Stimulated activated CD4-positive, alpha-beta T cell treated with anti-CD3 and anti-CD28 coated beads, Interleukin-15, amount 100 ng/mL, for 48 hours (primary cell): ENCODE measurements at places on chromosomes 16 and 17.

GRCh38 chr17:44241106-44241624 lies 21.7 kb upstream of the UBTF start:
- DNase-seq = no peak

GRCh38 chr16:25012525-25012991 lies 2.6 kb downstream of the ARHGAP17 start:
- no peak for DNase-seq

GRCh38 chr17:62665599-62665998 lies 38.1 kb downstream of the MRC2 start:
- DNase-seq = no peak

GRCh38 chr17:44229090-44229489 lies 9.6 kb upstream of the UBTF start:
- no peak for DNase-seq

DNA sequence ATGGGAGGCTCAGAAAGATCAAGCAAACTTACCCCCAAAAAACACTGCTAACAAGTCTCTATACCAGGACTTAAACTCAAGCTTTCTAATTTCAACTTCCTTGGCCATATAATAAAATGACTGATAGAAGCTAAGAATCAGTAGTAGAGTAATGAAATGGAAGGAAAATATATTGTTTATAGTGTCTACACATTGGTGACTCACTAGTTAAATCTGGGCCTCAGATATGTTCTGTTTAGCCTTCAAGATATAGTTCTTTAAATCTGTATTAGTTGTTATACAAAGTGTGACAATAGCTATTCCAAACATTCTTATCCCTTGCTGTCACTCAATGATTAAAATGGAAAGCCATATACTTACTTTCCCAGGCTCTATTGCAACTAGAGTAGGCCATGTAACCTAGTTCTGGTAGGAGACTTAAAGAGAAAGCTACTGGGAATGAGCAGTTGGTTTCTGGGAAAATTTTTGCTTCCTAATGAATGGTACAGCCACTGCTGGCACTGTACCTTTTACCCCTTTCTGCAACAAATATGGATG lies 18.3 kb downstream of the SSH2 start:
- DNase-seq = no peak

- no peak for DNase-seq
Observed at GRCh38 chr17:61942085-61942484, 14.3 kb upstream of the INTS2 start.

- no peak for DNase-seq
Observed at GRCh38 chr17:38904892-38905291, 20.5 kb upstream of the LASP1NB start.

DNA sequence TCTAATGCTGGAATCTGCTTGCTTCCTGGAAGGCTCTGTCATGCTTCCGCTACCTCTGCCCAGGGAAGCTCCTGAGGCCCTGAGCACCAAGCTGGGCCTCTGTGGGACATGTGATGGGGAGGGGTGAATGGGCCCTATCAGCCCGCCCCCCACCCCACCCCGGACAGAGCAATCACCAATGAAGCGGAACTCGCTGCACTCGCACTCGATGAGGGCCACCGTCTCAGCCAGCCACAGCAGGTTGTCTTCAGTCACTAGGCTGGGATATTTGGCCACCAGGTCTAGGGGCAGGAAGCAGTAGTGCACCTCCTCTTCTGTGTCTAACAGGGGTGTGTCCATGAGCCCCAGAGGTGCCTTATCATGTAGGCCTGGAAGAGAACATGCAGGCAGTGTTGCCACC lies 23.6 kb downstream of the KCTD19 start:
- DNase-seq = no peak

- no peak for DNase-seq
Observed at GRCh38 chr16:69318177-69318910, 7.2 kb downstream of the VPS4A start.

DNA sequence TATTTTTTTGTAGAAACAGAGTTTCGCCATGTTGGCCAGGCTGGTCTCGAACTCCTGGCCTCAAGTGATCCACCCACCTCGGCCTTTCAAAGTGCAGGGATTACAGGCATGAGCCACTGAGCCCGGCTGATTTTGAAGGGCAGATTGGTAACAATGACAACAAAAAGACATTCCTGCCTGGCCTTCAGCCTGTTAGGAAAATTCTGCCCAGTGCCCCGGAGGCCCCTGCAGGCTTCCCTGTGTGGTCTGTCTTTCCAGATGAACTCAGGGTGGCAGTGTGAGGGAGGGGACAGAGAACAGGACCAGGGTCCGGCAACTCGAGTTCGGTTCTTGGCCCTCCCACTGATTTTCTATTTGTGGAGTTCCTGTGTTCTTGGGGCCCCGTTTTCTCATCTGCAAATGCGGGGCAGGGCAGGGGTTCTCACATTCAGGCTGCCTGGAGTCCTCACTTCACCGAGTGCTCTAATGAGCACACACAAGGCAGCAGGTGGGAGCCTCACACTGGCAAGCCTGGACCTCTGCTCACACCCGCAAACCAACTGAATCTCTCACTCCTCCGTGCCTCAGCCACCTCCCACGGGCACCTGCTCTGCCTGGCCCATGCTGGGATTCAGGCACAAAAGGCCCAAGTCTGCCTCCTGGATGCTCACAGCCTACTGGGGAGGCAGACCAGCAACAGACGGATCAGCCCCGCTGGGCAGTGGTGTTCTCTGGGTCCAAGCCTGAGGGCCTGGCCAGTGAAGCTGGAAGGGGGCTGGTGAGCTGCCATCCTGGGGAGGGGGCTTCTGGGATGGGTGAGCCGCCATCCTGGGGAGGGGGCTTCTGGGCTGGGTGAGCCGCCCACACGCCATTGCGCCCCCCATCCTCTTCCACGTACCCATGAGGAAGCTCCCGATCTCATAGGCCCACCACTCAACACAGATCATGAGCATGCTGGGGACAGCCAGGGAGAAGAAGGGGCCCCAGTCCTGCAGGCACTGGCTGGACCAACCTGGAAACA lies 10.3 kb downstream of the SLC47A2 start:
- no peak for DNase-seq

DNA sequence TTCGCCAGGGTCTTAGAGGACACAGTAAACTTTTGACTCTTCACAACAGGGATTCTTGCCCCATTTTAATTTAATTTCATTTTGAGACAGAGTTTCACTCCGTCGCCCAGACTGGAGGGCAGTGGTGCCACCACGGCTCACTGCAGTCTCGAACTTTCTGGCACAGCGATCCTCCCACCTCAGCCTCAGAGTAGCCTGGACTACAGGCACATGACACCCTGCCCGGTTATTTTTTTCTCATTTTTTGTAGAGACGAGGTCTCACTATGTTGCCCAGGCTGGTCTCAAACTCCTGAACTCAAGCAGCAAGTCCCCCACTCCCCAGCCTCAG lies 329 bp upstream of the NLE1 start:
- no peak for DNase-seq

- DNase-seq = no peak
Observed at GRCh38 chr17:1434150-1434549, 21.9 kb downstream of the CRK start.

DNA sequence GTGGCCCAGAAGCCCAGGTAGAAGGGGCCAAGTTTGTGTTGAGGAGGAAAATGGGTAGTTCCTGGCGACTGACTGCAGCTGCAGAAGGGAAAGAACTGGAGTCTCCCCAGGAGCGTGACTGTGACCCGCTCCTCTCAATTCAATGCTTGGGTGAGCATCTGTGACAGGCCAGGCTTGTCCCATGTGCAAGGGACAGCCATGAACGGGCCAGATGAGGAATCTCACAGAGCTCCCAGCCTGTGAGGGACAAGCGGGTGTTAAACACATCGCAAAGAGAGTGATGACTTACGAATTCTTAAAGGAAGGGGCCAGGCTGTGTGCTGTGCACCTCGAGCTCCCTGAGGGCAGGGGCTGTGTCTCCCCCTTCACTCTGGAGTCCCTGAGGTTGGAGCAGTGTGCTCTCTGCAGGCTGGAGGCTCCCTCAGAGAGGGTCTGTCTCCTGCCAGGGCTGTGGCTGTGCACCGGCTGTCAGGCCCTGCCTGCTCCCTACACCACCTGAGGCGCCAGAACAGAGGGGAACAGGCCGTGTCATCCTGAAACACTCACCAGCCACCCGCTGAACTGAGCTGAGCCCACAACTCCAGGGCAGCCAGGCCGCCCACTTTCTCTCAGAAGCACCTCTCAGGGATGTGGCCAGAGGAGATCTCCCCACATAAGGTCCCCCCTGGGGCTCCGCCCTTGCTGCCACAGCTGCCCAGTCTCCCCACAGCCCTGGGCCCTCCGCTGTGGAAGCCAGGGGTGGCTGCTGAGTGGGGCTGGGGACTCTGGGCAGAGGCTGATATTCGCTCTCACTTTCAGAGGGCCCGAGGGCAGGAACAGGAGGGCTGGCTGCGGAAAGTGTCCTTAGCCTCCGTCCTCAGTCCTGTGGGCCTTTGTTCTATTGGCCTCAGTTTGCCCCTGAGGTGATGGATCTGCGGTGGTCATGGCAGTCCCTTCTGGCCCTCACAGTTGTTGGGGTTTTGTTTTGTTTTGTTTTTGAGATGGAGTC lies 25.7 kb upstream of the NXPH3 start:
- DNase-seq = no peak

- no peak for DNase-seq
Observed at GRCh38 chr17:36939052-36939801, 2.0 kb downstream of the LHX1 start.

GRCh38 chr17:2013994-2014317 lies 11.2 kb downstream of the RTN4RL1 start:
- DNase-seq = no peak

- DNase-seq = no peak
Observed at GRCh38 chr16:87295259-87295658, 21.9 kb downstream of the C16orf95 start.

DNA sequence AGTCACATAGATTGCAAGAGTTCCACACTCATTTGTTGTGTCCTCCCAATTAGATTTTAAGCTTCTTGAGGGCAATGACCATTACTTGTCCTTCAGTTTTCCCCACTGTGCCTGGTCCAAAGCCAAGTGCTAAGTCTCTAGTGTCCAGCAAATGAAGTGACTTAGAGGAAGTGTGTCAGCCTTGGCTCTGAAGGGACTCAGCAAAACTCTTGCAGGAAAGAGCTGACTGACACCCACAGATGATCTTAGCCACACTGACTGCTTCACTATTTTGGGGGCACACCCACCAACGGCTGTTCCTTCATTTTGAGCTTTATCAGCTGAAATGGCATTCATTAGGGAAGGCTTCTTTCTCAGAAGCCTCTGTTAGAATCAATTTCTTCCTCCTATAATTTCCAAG lies 358.1 kb downstream of the UTP18 start:
- DNase-seq = no peak

DNA sequence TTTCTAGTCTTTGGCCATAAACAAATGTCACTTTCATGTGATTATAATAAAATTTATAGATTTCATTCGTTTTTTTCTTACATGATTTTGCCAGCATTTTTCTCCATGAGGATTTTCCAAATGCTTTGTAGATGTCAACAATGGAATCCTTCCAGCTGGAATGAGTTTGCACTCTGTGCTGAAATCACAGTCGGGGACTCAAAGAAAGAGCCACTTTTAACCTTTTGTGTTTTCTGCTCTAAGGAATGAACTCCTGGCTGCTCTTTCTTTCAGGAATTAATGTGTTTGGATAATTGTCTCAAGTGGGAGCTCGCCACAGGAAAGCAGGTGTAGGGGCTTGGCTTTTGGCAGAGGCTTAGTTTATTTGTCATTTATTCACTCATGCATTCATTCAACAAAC lies 372.3 kb upstream of the SALL1 start:
- no peak for DNase-seq

DNA sequence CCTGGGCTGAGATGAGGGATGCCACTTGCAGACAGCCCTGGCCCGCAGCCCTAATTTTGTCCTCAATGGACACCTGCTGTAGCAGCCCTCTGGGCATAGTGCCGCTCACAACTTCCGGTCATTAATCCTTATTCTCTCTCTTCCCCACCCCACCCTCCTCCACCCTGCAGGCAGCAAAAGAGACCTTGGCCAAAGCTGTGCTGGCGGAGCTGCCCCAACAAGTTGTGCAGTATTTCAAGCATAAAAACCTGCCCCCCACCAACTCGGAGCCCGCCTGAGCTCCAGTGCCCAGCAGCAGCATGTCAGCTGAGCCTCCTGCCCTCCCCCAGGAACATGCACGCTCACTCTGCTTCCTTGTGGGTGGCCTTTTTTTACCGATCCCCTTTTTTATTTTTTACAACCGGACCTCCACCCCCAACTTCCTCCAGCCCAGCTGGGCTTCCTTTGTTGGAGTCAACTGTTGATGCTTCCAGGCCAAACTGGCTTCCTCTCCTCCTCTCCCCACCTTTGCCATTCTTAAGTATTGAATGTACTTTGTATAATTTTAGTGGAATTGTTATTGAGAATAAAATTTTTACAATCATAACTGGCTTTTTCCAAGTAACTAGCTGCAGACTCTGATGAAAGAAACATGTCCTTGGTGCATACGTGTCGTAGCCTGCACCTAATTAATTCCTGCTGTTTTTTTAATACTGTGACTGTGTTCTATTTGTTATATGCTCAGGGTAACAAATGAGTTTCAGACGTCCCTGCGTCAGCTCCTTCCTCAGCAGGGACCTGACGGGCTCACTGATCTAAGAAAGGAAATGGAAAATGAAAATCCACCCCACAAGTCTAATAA lies 38.2 kb downstream of the PSME3IP1 start:
- DNase-seq = no peak

GRCh38 chr17:62565817-62566216 lies 61.7 kb upstream of the MRC2 start:
- no peak for DNase-seq

DNA sequence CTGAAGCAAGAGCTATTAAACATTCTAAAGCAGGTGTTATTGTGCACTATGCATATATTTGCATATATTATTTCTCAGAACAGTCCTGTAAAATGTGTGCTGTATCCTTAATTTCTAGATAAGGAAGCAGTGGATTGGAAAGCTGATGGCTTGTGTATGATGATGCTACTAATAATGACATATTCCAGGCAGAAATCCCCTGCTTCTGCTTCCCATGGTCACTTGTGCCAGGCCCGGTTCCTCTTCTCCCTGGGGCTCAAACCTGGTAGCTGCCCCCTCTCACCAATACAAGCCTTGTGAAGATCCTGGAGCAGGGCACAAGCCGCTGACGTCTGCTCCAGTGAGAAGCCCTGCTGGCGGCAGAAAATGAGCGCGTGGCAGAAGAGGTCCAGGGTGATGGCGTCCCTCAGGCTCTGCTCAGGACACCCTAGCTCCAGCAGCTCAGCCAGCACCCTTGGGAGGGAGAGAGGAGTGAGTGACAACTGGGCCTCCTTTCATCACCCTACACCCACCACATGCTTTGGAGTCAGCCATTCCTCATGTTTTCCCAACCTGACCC lies 1.8 kb downstream of the CFAP119 start:
- no peak for DNase-seq
